Fibroblast of lung (primary cell): ENCODE measurements at places on chromosomes 13 and 19. TPM values are rescaled to one million over a fixed set of nuclear protein-coding genes. Genes with fewer than 3 reads are reported as not detected.
A peak's percentile ranks its signal among the peaks of the same experiment; 100 is the strongest.

DNA sequence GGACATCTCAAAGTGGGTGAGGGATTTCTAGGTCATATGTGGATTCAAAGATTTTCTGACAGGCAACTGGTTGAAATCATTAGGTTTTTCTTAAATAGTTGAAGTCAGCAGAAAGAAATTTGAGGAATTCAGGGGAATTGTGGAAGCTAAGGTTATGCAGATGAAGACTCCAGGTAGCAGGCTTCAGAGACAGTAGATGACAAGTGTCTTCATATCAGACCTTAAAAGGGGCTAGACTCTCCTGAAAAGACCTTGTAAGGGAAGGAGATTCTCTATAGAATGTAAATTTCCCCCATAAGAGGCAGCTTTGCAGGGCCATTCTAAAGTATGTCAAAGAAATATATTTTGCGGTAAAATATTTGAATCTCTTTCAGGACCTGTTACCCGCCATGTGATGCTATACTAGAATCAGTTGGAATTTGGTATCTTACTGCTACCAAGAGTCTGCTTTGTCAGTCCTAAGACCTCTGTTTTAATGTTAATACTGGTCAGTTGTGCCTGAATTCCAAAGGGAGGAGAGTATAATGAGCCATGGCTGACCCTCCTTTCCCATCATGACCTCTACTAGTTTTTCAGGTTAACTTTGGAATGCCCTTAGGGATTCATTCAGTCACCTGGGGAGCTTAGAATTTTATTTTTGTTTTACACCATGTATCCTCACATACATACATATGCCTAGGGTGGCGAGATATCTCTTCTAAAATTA is 1115.5 kb upstream of the SLC10A2 start:
- DNase-seq: no peak

The HIF3A gene
- total RNA-seq: 0.77 and 1.5 TPM in 2 replicates

DNA sequence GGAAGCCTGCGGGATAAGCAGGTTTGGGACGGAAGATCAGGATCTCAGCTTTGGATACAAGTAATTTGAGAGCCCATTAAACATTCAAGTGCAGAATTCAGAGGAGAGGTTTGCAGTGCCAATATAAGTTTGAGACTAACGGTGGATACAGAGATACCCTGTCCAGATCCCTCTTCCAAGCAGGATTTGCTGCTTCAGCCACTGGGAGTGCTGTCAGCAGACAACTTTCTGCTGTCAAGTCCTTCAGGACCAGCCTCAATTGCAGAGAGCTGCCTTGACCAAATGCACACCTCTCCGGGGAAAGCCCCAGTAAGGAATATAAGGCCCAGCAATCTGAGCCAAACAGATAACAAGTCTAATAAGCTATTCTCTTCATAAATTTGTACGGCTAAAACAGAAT is 46.1 kb upstream of the ZNF780A start:
- DNase-seq: no peak

The TNNI3 gene
- not detected in 2 replicates for total RNA-seq

The CEACAM6 gene
- total RNA-seq: not detected in 2 replicates

DNA sequence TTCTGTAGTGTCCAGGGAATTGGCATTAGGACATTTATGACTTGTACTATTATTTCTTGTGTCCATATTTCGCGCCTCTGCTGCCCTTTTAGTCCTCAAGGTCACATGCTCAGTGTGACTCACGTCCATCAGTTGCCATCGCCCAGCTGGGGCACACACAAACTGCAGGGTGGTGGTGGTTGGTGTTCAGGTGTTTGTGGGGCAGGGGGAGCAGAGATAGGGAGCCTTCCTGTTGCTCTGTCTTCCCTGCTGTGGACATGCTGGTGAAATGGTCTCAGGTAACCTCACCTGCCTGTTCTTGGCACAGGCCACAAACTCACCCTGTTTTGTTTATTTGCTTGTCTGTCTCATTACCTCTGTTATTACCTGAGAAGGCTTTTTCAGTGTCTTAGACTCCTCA is 22.4 kb downstream of the PRR12 start:
- no peak for DNase-seq

DNA sequence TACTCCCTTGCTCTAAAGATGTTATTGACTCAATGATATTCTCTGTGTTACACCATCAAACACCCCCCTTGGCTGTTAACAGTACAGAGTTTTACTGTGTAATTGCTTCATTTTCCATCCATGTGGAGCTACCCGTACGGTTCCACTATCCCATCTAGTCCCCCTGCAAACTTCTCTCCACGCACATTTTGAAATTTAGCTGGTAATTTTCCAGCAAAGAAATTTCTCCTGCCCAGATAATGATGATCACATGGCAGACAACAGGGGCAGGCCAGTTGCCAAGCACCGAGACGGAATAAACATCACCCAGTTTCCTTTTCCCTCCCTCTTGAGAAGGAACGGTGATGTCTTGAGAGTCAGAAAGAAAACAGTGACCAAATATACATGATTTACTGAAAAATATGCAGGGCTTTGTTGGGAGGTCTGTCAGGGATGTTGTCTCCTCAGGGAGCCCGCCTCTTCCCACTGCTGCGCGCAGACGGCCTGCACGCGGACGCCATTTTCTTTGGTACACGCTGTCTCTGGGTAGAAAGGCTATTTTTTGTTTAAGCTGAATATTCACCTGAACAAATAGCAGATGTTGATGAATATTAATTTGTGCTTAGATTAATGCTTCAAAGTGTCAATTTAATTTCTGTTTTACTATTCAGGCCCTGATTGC is 109.9 kb downstream of the OLFM4 start:
- peak; percentile 23 for DNase-seq

DNA sequence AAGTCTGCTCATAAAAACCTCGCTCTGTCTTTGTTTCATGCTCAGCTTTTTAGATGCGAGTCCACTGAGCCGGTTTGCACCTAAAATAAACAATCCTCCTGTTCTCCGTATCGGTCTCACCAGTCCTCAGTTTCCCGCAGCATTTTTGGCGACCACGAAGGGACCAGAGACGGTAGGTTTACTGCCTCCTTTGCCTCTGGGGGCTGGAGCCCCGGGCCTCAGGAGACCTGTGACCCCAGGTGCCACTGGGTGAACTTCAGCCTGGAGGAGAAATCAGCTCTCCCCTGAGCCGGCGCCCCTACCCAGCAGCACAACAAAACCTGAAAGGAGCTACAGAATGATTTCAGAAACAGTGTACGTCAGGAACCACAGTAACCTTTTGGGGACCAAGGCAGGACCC is 8.1 kb downstream of the SIGLEC11 start:
- DNase-seq: no peak

GRCh38 chr13:67803118-67803517 is 573.0 kb upstream of the PCDH9 start:
- no peak for DNase-seq

The CTXN1 gene
- total RNA-seq: 0.66 and 0.77 TPM in 2 replicates
